ENCODE measurements at places on chromosomes 2 and 18. TPM values are rescaled to one million over a fixed set of nuclear protein-coding genes. Genes with fewer than 3 reads are reported as not detected.

SLC4A5 gene
- 0.11 TPM for total RNA-seq

STAT4 gene
- 3.9 TPM for total RNA-seq

MSTN gene
- total RNA-seq, result not detected

DOK1 gene
- 4.1 TPM for total RNA-seq

AQP4 gene
- not detected for total RNA-seq

ASXL2 gene
- 8.5 TPM for total RNA-seq

IL18RAP gene
- total RNA-seq, result not detected

RASGRP3 gene
- 0.61 TPM for total RNA-seq

FEZ2 gene
- total RNA-seq, result 42.6 TPM

PPP1R7 gene
- 61.0 TPM for total RNA-seq

ASB18 gene
- 0.03 TPM for total RNA-seq

HSPD1 gene
- total RNA-seq, result 581 TPM

TANC1 gene
- 6.9 TPM for total RNA-seq

PTPN2 gene
- total RNA-seq, result 18.2 TPM

RNMT gene
- total RNA-seq, result 18.6 TPM

DYNAP gene
- not detected for total RNA-seq

CHRND gene
- total RNA-seq, result not detected

MAP3K19 gene
- total RNA-seq, result not detected

FBXO15 gene
- 0.29 TPM for total RNA-seq

NGEF gene
- 18.1 TPM for total RNA-seq

PROM2 gene
- 0.19 TPM for total RNA-seq

PRPF40A gene
- total RNA-seq, result 73.5 TPM

OR6B2 gene
- not detected for total RNA-seq

CD302 gene
- 2.3 TPM for total RNA-seq

LINC00305 gene
- not detected for total RNA-seq

TXNDC2 gene
- 0.08 TPM for total RNA-seq

GKN1 gene
- not detected for total RNA-seq

MMADHC gene
- 97.7 TPM for total RNA-seq

INPP5D gene
- total RNA-seq, result 0.61 TPM

HOXD10 gene
- 5.3 TPM for total RNA-seq

CNTNAP5 gene
- total RNA-seq, result not detected

SPEG gene
- 5.4 TPM for total RNA-seq

LRRC30 gene
- total RNA-seq, result not detected
